ENCODE measurements at places on chromosomes 3 and 15.
A peak's percentile ranks its signal among the peaks of the same experiment; 100 is the strongest.

DNA sequence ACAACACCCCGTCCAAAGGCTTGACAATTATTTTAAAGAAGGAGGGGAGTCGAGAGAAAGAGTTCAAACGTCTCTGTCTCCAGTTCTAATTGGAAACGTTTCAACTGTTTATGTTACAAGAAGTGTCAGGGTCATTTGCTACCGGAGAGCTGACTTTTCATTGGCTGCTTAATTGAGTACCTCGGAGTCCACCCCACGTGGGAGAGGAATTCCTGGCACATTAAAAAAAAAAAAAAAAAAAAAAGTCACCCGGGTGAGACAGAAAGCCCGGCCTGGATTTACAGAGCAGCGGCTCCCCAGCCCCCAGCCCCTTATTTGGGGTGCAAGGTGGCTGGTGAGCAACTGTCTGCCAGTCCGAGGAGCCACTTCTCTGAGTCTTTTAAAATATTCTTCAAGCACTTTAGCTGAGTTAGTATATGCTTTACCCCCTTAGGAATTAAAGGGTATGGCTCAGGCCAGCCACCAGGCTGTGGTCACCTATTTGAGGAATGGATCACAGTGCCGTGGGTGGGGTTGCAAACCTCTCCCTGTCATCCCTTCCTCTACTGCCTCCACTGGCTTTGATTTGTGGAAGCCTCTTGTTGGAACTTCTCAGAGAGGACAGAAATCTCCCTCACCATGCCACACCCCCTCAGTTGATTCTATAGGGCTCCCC lies 3.9 kb upstream of the TLE3 start:
- peak; percentile 96 for DNase-seq

DNA sequence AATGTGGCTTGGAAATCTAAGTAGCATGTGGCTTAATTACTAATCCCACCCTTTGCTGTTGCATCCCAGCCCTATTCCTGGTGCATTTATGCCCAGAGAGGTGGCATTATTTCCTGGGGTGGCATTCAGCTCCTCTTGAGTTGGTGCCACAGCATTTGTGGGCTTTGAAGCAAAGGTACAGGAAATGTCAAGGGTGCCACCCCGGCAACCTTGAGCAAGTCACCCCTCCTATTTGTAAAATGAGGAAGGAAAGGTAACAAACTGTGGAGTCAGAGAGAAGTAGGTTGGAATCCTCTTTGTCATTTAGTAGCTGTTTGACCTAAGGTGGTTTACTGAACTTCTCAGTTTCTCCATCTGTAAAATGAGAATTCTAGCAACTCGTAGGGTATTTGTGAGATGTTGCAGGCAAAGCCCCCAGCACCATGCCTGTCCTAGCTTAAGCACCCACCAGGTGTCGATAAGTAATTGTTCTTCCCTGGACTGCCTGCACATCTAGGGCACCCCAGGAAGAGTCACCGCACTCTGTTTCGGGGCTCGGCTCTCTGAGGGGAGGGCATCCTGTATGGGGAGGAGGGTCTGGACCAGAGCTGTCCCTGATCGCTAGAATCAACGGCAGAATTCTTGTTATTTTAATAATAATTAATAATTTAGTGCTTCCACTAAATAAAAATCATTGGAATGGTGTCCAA lies 17.1 kb downstream of the ISG20 start:
- no peak for DNase-seq

GRCh38 chr3:60774617-60775016 lies 476.6 kb downstream of the FHIT start:
- no peak for DNase-seq

DNA sequence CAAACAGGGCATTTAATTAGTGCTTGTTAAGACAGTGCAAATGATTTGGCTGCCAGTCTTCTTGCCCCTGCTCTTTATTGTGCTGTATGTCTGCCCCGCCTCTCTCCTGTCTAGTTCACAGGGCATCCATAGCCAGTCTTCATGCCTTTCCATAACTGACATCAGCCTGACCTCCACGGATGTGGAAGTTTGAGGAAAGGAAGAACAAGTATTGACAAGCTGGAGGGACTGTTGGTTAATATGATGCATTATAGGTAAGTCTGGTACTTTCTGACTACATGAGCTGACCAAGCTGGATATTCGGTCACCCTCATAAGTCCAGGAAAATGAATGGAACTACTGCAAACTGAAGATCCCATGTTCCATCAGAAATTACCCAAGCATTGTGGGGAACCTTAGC lies 325.9 kb downstream of the TIGIT start:
- no peak for DNase-seq

DNA sequence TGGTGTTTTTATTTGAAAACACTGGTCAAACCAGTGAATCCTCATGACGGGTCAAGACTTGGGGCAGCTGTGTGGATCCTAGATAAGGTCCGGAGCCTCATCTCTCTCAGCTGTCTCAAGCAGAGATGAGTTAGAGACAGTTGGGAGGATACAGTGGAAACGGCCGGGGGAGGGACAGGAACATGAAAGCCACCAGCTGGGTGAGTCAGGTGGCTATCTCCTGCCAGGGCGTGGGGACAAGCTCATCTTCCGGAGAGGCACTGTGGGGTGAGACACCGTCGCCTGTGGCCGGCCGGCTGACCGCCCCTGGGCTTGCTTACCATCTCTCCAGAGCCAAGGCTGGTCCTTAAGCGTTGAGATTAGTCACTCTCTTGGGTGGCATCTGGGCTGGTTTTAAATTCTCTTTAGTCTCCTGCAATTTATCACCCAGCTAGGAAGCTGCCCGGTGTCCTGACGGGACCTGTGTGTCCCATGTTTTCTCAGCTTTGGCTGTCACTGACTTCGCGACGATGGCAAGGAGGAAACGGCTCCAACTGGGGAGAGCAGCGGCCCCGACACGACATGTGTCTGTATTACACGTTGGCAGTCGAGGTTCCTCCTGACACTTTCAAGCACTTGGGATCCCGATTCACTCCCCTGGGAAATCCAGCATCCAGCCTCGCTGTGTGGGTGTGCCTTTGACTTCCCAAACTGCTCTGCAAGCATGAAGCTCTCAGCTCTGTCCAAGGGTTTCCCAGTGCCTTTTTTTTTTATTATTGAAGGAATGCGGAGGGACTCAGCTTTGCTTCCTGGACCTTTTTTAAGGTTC lies 7.5 kb downstream of the ST8SIA2 start:
- DNase-seq, result no peak

DNA sequence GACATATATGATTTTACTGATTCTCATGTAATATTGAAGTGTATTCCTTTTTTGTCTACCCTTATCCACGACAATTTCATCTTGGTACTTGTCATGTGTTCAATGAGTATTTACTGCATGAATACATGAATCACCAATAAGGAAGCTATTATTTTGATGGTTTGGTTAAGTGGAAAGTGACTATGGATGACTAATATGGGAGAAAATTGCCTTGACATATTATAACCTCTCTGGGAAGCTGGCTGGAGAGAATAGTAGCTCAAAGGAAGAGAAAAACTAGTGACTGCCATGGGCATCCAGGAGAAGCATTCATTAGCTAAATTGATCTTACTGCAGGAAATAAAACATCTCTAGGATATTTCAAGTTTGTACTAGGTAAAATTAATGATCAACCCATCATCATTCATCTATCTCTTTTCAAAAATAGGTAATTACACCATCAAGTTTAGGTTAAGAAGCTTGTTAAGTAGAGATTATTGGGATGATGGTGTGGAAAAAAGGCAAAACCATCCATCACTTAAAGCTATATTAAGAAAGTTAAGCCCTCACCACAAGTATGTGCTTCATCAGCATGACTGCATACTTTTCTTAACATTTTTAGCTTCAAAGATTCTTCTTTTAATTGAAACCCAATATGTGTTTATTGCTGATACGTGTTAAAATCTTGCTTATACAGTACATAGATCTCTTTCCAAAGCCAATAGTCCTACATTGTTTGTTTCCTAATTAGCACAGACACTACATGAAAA lies 455.2 kb upstream of the ARPP21 start:
- no peak for DNase-seq

- no peak for DNase-seq
These were observed 13.6 kb downstream of the GRM2 start for GRCh38 chr3:51720292-51721061.

- no peak for DNase-seq
These were observed 33.7 kb downstream of the ST6GAL1 start for GRCh38 chr3:186964071-186964470.

GRCh38 chr3:3178498-3179328 lies 778 bp downstream of the CRBN start:
- DNase-seq, result peak; percentile 34

GRCh38 chr3:41031401-41031800 lies 167.9 kb upstream of the CTNNB1 start:
- DNase-seq, result no peak

- no peak for DNase-seq
These were observed 50.7 kb downstream of the APBA2 start for GRCh38 chr15:28936481-28936881.

DNA sequence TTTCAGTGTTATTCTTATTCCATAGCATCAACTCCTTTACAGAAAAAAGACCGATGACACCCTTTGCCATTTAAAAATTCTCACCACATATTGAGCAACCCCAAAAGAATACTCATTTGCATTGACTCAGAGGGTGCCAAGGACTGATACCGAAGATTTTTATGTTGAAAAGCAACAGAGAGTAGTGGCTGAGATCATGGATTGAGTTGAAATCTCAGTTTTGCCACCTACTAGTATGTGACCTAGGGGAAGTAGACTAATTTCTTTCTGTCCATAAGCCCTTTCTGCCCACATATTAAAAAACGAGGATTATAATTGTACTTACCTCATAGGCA lies 313.9 kb upstream of the SATB1 start:
- DNase-seq, result peak; percentile 25

GRCh38 chr3:154955907-154956533 lies 124.1 kb upstream of the MME start:
- DNase-seq, result peak; percentile 15

- DNase-seq, result no peak
These were observed 567.6 kb upstream of the ARPP21 start for GRCh38 chr3:35071772-35072171.

DNA sequence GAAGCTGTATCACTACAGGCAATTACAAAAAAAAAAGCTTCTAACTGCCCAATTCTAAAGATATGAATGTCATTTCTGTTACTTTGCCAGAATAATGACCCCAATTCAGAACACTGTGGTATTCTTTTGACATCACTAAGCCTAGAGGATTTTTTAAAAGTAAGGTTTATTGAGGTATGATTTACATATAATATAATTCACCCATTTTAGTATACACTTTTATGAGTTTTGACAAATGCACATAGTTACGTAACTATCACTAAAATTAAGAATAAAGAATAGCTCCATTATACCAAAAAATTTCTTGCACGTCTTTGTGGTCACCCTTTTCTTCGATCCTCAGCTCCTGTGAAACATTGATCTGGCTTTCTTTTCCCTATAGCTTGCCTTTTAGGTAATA lies 74.0 kb upstream of the PLSCR5 start:
- DNase-seq, result no peak

DNA sequence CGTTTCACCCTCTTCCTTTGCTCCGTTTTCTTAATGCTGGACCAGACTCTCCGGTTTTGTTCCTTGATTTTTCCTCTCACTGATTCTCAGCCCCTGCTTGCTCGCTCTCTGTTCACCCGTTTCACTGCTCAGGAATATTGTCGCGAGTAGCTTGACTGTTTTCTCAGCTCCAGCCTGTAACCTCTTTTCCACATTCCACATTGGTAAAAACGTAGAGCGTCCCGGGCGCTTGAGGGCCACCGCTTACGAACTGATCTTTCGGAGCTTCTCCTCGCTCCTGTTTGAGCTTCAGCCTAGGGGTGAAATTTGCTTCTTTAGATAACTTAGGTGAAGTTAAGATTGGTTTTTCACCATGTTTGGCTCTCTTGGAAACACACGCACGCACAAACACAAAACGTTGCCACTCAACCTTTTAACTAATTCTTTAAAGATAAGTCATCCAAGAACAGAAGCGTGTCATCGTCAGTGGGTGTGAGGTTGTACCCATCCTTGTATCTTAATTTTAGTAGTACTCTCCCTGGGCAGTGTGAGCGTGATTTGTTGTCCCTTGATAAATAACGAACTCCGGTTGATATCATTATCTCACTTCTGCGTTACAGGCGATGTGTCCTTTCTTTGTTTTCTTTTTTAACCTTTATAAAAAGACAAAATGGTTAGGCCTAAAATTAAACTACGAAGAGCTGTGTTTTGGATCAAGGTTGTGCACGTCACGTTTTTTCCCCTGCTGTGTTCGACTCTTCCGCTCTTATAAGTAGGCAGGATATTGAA lies 1.0 kb downstream of the PAK2 start:
- peak; percentile 56 for DNase-seq
